ENCODE measurements at places on chromosomes 3 and 15.

- DNase-seq = no peak
These were observed 60.2 kb downstream of the TMEM44 start for GRCh38 chr3:194572944-194573491.

DNA sequence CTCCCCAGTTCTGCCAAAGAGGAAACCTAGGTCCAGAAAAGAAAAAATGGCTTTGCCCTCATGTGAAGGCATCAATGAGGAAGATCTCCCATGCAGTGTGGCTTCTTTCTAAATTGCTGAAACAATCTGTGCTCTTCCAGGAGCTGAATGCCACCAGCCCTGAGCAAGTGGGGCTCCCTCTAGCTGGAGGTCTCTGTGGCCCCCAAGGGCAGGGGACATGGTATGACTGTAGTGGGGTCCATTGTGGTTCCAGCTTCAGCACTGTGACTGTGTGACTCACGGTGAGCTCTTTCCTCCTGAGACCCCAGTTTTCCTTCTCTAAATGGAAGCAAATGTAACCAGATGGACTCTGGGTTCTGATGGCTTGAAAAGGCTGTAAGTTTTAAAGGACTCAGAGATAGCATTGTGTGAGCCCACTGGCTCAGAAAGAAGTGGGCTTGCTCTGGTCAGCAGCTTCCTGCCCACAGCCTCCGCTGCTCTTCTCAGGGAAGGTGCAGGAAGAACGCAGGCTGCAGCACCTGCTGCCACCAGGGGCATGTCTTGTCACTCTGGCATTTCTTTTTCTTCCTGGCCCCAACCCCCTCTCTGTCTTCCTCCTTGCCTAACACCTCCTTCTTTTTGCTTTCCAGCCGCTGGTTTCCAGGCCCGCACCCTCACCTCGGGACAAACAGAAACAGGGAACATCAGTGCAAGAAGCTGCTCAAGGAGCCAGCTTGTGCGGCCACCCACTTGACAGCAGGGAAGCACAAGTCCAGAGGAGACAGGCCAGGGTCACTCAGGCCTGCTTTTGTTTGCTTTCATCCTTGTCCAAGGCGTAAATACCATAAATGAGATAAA lies 5.8 kb upstream of the CXCR6 start:
- DNase-seq = no peak

GRCh38 chr3:135383301-135383700 lies 582.2 kb upstream of the PPP2R3A start:
- DNase-seq = no peak

GRCh38 chr3:152176241-152176640 lies 92.5 kb upstream of the MBNL1 start:
- DNase-seq = no peak

GRCh38 chr3:133136114-133137041 lies 98.2 kb downstream of the TMEM108 start:
- no peak for DNase-seq

- DNase-seq = no peak
These were observed 54.1 kb upstream of the FURIN start for GRCh38 chr15:90814191-90814821.

DNA sequence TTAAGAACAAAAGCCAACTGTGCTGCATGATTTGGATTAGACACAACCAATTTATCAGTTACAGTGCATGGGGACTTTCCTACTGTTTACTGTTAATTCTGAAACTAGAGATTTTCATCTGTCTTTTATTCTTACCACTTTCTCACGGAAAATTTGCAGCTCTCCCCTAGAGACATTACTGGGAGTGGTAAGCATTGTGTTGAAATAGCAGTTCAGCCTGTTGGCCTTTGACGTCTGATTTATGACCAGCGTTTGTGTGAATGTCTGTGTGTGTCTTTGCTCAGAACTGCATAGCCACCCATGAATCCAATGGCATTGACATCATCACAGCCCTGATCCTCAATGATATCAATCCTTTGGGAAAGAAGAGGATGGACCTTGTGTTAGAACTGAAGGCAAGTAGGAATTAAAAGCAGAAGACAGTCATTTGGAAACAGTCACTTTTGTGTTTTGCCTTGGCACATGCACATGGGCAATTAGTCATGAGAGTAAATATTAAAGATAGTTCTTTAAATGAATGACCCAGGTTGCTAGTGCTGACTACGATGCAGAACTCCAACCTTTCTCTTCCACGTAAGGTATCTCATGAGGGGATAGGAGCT lies 202.2 kb upstream of the BHLHE40 start:
- no peak for DNase-seq

GRCh38 chr3:39136533-39137434 lies 16.6 kb downstream of the CSRNP1 start:
- no peak for DNase-seq

DNA sequence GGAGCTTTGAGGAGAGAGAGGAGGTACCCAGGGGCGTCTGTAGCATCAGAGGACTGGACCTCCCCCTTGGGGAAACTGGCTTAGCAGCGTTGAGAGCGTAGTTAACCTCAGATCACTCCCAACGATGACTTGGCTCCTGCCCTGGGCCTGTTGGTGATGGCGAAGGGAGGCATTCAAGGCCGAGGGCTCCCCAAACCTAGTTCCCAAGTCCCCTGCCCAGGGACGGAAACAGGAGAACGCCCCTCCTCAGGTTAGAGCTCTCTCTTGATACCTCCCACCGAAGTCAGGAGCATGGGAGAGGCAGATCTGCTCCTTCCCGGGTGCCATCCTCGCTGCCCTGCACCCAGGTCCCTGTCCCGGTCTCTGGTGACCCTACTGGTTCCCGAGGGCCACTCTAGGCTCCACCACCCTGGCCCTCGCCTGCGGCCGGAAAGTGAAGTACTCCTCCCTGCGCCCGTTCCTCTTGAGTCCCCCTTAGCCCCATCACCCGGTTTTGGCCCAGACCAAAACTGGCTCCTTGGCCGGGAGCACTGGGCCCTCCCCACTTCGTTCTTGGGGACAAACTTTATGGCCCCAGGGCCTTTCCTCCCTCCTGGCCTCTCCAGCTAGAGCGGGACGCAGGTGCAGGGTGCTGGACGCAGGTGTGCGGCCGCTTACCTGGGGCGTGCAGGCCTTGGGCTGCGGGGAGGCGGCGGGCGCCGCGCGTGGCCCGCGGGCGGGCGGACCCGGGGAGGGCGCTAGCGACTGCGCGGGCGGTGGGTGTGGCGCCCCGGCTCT lies 2.6 kb upstream of the SKOR1 start:
- no peak for DNase-seq

GRCh38 chr15:78762985-78763795 lies 48.1 kb downstream of the ADAMTS7 start:
- DNase-seq = no peak

GRCh38 chr15:66622591-66623022 lies 56.8 kb upstream of the LCTL start:
- DNase-seq = no peak
